ENCODE measurements at places on chromosomes 1 and 21.
A peak's percentile ranks its signal among the peaks of the same experiment; 100 is the strongest.

DNA sequence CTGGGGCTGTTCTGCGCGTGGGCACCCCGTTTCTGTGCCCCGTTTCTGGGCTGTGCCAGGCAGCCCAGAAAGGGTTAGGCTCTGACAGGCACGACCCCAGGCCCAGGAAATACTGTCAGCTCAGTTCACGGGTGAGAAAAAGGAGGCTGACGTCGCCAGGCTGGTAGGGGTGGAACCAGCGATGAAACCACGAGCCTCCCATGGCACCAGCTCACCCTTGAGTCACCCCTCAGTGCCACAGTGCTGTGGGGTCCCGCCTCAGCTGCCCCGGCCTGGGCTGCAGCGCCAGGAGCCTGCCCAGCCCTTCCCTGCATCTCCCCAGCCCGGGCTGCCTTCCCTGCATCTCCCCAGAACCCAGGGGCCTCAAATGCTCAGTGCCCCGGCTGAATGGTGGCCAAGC, 11.5 kb downstream of the MEGF6 start:
- peaks cover 16% of the 10 kb centered on the region for H3K4me1 ChIP-seq
- no peaks in the 10 kb centered on the region for H3K27me3 ChIP-seq
- no peak overlapping the region for H3K4me3 ChIP-seq
- no peak overlapping the region for H3K27ac ChIP-seq
- DNase-seq = no peak
- no peaks in the 10 kb centered on the region for H3K36me3 ChIP-seq

DNA sequence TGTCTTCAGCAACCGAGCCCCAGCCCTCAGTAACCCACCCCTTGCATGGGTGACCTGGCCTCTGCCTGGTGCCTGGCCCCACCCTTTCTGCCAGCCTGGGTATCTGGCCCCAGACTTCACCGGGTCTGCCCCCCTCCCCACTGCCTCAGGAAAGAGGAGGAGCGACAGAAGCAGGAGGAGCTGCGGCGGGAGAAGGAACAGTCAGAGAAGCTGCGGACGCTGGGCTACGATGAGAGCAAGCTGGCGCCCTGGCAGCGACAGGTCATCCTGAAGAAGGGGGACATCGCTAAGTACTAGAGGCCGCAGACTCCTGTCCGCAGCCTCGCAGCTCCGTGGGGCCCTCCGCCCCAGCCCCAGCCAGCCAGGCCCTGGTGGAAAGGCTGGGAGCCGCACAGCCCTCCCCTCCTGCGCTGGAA, 6.1 kb downstream of the TNFRSF25 start:
- H3K4me3 ChIP-seq = no peak overlapping the region
- no peaks in the 10 kb centered on the region for H3K36me3 ChIP-seq
- H3K27ac ChIP-seq = no peak overlapping the region
- no peak for DNase-seq
- peaks cover 1% of the 10 kb centered on the region for H3K27me3 ChIP-seq

DNA sequence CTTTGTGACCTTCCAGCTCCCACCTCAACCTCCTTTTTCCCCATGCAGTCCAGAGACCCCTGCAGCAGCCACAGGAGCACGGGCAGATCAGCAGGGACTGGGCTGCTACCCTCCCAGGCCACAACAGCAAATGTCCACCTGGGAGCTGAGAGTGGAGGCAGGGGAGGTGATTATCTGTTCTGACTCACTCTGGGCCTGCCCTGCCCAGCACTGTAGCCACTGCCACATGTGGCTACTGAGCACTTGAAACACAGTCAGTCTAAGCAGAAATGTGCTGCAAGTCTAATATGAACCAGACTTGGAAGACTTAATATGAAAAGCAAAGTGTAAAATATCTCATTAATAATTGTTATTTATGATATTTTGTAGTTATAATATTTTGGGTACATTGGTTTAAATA, 148.9 kb upstream of the VANGL1 start:
- no peaks in the 10 kb centered on the region for H3K36me3 ChIP-seq
- no peaks in the 10 kb centered on the region for H3K27me3 ChIP-seq
- no peak for DNase-seq
- no peak overlapping the region for H3K27ac ChIP-seq

- H3K4me3 ChIP-seq = no peak overlapping the region
- peaks cover 2% of the 10 kb centered on the region for H3K36me3 ChIP-seq
- peaks cover 7% of the 10 kb centered on the region for H3K4me1 ChIP-seq
- DNase-seq = peak; percentile 30
Observed at GRCh38 chr1:85584923-85585322, 4.4 kb downstream of the CCN1 start.

GRCh38 chr1:168613038-168613451, 36.6 kb downstream of the XCL1 start:
- no peaks in the 10 kb centered on the region for H3K36me3 ChIP-seq
- H3K27me3 ChIP-seq = no peaks in the 10 kb centered on the region
- H3K4me3 ChIP-seq = no peak overlapping the region
- H3K4me1 ChIP-seq = no peaks in the 10 kb centered on the region
- no peak for DNase-seq

GRCh38 chr1:181135815-181136737, 47.6 kb downstream of the IER5 start:
- DNase-seq = no peak
- 0 out of 2 replicates have a peak, but pooled peaks cover 2% of the 10 kb centered on the region for H3K27me3 ChIP-seq
- no peak overlapping the region for H3K27ac ChIP-seq
- no peak overlapping the region for H3K4me3 ChIP-seq

GRCh38 chr1:27045973-27046558, 33.4 kb upstream of the TENT5B start:
- H3K4me1 ChIP-seq = peaks cover 22% of the 10 kb centered on the region
- no peaks in the 10 kb centered on the region for H3K27me3 ChIP-seq
- H3K27ac ChIP-seq = no peak overlapping the region
- H3K36me3 ChIP-seq = no peaks in the 10 kb centered on the region
- DNase-seq = peak; percentile 66

DNA sequence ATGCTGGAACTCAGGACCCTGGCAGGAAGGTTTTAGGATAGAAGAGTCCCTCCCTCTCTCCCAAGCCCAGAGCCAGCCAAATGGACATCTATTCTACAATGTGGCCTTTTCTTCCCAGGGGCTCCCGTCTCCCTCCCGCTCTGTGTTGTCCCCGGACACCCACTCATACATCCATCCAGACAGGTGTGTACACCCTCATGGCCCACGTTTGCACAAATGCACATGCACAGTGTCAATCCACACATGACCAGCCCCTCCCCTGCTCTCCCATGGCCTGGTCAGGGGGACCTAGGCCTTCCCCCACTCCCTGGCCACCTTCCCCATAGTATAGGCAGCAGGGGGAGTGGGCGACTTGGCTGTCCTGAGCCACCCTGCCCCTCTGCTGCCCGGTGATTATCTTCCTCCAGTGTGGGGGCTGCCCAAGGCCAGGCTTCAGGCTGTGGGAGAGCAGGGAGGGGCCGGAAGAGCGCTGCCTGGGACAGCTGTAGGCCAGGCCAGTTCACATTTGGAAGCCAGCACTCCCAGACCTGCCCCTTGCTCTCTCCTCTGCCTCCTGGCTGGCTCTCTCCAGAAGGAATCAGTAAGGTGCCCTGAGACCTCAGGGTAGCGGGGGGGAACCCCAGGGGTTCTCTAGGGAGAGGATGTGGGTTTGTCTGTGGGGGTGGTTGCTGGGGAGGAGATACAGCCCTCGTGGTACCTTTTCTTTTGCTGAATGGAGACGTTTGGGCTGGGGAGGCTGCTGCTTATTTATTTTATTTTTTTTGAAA, 4.1 kb upstream of the PTPN7 start:
- peaks cover 25% of the 10 kb centered on the region for H3K4me1 ChIP-seq
- H3K27ac ChIP-seq = no peak overlapping the region
- H3K27me3 ChIP-seq = no peaks in the 10 kb centered on the region
- no peak for DNase-seq

GRCh38 chr1:66452982-66453381, 81.0 kb upstream of the SGIP1 start:
- no peak for DNase-seq
- H3K36me3 ChIP-seq = no peaks in the 10 kb centered on the region
- no peak overlapping the region for H3K4me3 ChIP-seq
- H3K27me3 ChIP-seq = no peaks in the 10 kb centered on the region
- no peaks in the 10 kb centered on the region for H3K4me1 ChIP-seq

- H3K36me3 ChIP-seq = no peaks in the 10 kb centered on the region
- peak; percentile 84 for DNase-seq
- H3K4me1 ChIP-seq = peaks cover 23% of the 10 kb centered on the region
- no peak overlapping the region for H3K27ac ChIP-seq
Observed at GRCh38 chr1:26161415-26162219, 2.7 kb downstream of the FAM110D start.

DNA sequence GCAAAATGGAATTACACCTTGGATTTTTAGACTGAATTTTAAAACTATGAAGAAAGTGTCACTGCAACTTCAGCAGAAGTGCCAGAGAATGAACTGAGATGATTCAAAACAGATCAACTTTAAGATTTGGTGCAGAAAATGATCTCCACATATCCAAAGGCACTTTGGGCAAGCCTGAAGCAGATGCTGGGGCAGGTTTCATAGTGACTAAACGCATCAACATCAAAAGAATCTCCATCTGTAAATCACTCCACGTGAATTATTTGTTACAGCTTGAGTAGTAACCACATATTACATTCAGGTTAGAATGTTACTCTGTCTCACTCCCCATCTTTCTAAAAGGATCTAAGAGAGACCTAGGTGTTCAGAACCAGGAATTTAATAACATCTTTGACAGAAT, 329.0 kb upstream of the ESRRG start:
- no peaks in the 10 kb centered on the region for H3K36me3 ChIP-seq
- H3K27me3 ChIP-seq = no peaks in the 10 kb centered on the region
- no peaks in the 10 kb centered on the region for H3K4me1 ChIP-seq
- no peak for DNase-seq
- H3K4me3 ChIP-seq = no peak overlapping the region
- H3K27ac ChIP-seq = no peak overlapping the region

DNA sequence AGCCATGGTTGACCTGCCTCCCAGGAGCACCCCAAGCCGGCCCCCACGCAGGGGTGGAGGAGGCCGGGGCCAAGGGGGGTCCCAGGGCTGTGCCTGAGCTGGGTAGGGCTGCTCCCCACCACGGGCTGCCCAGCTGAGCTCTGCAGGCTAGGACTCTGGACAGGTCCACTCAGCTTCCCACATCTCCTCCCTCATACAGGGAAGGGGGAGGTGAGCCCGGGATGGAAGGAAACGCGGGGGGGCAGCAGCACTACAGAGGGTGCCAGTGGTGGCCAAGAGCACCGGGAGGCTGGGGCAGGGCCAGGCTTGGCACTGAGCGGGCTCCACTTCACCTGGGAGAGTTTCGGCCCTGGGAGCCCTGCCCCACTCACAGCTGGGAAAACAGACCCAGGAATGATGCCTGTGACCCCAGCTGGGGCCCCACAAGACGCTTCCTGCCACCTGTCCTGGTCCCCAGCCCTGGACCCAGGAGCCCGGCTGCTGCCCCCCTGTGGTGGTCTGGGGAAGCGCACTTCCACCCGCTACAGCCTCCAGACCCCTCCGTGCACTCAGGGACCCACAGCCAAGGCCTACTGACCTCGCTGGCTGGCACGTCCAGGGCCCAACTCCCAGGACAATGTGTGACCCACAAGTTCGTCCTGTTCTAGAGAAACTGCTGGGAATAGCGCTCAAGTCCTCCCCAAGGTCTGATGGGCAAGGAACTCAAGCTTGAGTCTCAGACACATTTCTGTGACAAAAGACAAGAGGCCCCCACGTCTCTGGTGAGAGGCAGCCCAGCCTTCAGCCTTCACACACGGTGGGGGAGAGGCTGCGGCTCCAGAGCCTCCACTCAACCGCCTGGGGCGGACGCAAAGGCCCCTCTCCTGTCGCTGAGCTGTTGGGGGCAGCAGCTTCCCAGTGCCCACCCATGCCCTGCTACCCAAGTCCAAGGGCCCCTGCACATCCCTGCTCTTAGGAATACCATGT, 3.0 kb downstream of the AURKAIP1 start:
- H3K27ac ChIP-seq = no peak overlapping the region
- no peaks in the 10 kb centered on the region for H3K27me3 ChIP-seq
- no peaks in the 10 kb centered on the region for H3K36me3 ChIP-seq
- no peak overlapping the region for H3K4me3 ChIP-seq

DNA sequence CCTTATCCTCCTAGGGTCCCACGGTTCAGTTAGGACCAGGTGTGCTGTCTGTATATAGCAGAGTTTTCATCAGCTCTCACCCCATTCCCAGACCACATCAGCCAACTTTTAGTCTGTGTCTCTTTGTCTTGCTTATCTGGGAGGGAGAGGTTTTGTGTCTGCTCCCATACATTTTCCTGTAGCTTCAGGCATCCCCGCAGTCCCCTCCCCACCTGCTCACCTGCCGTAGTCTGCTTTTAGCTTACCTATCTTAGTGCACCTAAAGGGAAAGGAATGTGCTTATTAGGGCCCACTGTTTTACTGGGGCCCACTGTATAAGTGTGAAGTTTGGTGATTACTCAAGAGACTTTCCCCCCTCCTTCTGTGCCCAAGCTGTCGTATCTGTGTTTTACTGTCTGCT, 225.1 kb downstream of the PLA2G4A start:
- H3K4me3 ChIP-seq = no peak overlapping the region
- no peak overlapping the region for H3K27ac ChIP-seq
- H3K4me1 ChIP-seq = peaks cover 3% of the 10 kb centered on the region
- no peak for DNase-seq
- H3K27me3 ChIP-seq = no peaks in the 10 kb centered on the region
- no peaks in the 10 kb centered on the region for H3K36me3 ChIP-seq

DNA sequence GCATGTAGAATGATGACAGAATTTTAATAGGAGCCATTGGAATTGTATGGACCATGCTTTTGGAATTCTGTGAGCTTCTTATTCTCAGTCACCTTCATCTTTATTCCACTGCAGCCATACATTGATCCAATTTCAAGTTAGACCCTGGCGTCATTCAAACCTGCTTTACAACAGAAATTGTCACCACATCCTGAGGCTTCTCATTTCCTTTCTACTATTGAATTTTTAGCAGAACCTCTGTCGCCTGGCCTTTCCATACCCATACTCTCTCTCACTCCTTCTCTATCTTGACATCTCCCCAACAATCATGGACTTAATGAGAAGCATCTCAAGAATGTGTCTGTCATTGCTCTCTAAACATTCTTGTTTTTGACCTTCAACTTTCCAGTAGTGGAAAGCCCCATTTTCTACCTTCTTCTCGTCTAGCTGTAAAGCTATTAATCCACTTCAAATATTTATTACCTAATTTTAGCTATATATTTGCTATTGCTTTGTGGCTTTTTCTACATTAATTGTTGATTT, 74.1 kb downstream of the CRB1 start:
- H3K4me1 ChIP-seq = no peaks in the 10 kb centered on the region
- no peaks in the 10 kb centered on the region for H3K36me3 ChIP-seq
- no peak overlapping the region for H3K4me3 ChIP-seq
- no peak overlapping the region for H3K27ac ChIP-seq

- no peaks in the 10 kb centered on the region for H3K36me3 ChIP-seq
- H3K4me1 ChIP-seq = peaks cover 8% of the 10 kb centered on the region
- H3K27ac ChIP-seq = no peak overlapping the region
- no peak for DNase-seq
- no peaks in the 10 kb centered on the region for H3K27me3 ChIP-seq
- H3K4me3 ChIP-seq = no peak overlapping the region
Observed at GRCh38 chr1:119655154-119655553, 7.1 kb upstream of the ZNF697 start.

- H3K27me3 ChIP-seq = no peaks in the 10 kb centered on the region
- H3K4me3 ChIP-seq = no peak overlapping the region
- DNase-seq = no peak
- H3K27ac ChIP-seq = no peak overlapping the region
- H3K36me3 ChIP-seq = no peaks in the 10 kb centered on the region
- peaks cover 7% of the 10 kb centered on the region for H3K4me1 ChIP-seq
Observed at GRCh38 chr1:4681026-4681425, 26.6 kb downstream of the AJAP1 start.
